Activated T-cell treated with anti-CD3 and anti-CD28 coated beads for 24 hours (primary cell): ENCODE measurements at places on chromosomes 5 and 9.

DNA sequence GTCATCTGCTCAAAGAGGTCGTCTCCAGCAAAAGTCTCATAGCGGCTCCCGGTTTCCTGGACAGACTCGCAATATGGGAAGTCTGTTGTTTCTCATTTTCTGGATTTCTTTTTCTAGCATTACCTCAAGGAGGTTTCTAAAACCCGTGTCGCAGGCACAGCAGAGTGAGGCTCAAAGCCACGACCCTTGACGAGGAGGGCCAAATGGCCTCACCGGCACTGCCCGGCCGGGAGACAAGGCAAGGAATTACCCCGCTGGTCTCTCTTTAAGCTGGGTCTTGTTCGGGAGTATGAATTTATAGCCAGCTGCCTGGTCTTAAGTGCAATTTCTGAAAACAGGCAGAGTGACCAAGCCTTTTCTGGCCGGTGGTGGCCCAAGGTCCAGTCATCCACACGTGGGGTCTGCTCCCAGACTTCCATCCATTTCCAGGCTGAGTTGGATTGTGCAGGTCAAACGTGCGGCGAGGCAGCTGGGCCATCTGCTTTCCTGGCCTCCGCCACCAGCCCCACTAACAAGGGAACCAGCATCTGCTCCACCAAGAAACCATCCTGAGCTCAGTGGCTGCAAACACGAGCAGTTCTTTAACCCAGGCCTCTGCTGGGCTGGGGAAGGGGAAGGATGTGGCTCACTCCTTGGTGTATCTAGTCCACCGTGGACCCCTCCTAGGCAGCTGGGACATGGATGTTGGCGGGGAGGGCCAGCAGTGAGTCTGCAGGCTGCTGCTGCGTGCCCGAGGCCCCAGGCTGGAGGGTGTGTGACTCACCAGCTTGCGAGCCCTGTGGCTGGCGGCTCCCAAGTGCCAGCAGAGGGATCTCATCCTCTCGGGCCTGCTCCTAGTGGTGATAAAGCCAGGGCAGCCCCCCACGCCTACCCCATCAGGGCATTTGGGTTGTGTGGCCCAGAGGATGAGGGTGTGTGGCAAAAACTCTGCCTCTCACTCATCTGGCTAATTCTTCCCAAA lies 55.6 kb upstream of the COL5A1 start:
- no peak for DNase-seq

DNA sequence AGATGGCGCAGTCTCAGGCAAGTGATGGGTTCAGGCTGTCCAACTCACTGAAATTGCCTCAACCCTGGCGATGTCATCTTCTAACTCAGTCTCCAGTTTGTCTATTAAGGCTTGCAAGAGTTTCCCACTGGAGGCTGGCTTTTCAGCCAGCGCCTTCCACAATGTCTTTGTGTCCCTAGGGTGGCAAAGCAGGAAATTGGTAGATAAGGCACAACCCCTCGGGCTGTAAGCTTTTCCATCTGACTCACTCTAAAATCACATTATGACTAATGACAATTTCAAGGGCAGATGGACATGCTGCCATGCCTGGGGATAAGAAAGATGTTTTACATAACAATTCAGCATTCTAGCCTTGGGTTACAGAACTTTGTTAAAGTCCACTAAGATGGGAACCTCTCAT lies 61.9 kb downstream of the MROH2B start:
- no peak for DNase-seq

- DNase-seq, result no peak
These were observed 21.9 kb downstream of the DIAPH1 start for GRCh38 chr5:141596867-141597266.

DNA sequence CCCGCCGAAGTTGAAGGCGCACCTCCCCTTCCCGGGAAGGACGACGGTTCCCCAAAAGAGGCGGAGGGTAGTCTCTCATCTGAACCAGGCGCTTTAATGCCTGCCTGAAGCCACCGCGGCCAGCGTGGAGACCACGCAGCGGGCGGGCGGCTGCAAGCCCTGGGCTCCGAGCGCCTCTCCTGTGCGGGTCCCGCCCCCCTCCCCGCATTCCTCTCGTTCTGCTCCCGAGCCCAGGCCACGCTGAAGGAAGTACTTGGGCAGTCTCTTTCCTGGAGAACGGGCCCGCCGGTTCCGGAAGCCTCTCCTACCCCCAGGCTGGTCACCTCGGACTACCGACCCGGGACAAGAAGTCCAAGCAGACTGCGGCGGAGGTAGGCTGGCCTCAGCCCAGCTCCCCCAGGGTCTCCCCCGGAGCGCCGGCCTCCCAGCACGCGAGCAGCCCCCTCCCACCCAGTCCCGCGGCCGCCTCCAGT lies 571 bp downstream of the PPIC start:
- no peak for DNase-seq

DNA sequence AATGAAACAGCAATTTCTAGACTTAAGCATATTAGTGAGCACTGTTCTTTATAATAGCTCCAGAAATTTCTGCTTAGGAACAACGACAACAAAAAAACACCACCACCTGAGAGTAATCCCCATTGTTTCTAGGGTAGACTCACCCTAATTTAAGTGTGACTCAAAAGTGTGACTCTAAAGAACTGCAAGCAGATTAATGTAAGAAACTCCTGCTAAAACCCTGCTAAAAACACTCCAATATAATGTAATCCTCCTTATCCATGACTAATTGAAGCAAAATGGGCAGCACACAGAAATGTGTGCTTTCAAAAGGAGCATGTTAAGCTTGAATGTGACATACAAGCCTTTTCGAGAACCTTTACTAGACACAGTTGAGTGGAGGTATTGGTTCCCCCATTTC lies 296.0 kb downstream of the EPB41L4A start:
- DNase-seq, result no peak

DNA sequence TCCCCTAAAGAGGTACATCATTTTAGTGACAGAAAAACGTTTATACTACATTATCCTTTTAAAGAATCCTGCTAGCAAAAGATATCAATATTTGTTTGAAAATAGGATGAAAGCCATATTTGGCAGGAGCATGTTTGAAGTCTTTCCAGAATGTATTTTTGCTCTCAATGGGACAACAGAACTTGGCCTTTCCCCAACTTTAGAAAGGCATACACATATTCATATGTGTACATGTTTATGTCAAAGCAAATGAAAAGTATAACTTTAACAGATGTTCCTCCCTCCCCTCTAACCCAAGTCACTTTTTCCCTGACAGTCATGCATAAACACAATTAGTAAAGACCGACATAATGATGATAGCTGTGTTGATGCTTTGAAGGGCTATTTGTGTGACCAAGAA lies 427.8 kb upstream of the CDH6 start:
- no peak for DNase-seq

GRCh38 chr5:63919763-63920478 lies 42.3 kb downstream of the HTR1A start:
- DNase-seq, result no peak

GRCh38 chr5:119945691-119946090 lies 316.3 kb downstream of the FAM170A start:
- no peak for DNase-seq

DNA sequence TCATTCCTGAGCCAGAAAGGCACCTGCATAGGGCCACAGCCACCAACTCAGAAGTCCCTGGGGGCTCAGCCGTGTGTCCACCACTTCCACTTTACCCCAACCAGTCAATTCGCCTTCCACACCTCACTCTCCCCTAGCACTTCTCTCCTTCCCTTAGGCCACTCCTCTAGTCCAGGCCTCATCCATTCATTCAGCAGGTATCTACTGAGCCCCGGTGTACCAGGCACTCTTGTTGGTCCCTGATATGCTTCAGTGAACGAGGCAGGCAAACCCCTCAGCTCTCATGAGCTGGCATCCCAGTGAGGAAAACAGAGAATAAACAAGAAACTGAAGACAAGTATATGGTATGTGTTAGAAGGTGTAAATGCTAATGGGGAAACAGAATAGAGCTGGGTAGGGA lies 28.7 kb downstream of the NDUFA8 start:
- no peak for DNase-seq

- DNase-seq, result no peak
These were observed 2168.1 kb downstream of the MAT2B start for GRCh38 chr5:165673499-165673898.

- DNase-seq, result no peak
These were observed 26.0 kb upstream of the GRIN3A start for GRCh38 chr9:101764472-101764871.

- DNase-seq, result no peak
These were observed 82.6 kb upstream of the GAS1 start for GRCh38 chr9:87029905-87030304.

- DNase-seq, result no peak
These were observed 18.5 kb upstream of the TIMD4 start for GRCh38 chr5:156981481-156981880.

DNA sequence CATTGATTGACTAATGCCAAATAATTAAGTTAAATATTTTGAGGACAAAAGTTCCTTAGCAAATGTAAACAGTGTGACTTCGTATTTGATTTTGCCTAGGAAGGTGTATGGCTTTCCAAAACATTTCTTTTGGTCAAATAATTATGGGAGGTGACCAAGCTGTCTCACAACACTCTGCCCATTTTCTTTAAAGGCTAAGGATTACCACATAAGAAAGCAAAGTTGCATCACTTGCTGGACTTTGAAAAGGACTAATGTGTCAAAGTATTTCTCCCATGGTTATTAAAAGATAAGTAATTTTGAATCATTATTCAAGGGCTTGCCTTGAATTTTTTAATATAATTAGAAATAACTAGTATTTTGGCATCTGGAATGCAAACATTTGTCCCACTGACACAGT lies 74.7 kb downstream of the HAPLN1 start:
- DNase-seq, result no peak

DNA sequence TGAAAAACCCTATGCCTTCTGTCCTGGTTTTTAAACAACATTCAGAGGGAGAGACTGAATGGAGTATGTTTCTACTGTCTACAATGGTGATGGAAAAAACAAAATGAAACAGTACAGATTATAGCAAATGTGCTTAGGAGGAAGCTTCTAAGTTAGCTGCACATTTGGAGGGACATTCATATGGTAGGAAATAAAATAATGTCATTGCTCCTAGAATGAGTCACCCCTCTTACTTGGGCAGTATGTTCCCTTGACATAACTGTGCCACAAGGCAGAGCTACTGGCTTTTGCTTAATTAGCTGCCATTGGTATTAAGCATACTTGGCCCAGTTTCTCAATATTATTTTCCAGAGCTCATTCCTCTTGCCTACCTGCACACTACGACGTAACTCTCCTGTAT lies 128.9 kb downstream of the GDNF start:
- no peak for DNase-seq

- no peak for DNase-seq
These were observed 151.7 kb downstream of the PIK3R1 start for GRCh38 chr5:68367287-68367686.

- no peak for DNase-seq
These were observed 51.8 kb downstream of the WDR36 start for GRCh38 chr5:111143910-111144309.

GRCh38 chr5:1183424-1184162 lies 17.8 kb upstream of the SLC6A19 start:
- DNase-seq, result no peak

DNA sequence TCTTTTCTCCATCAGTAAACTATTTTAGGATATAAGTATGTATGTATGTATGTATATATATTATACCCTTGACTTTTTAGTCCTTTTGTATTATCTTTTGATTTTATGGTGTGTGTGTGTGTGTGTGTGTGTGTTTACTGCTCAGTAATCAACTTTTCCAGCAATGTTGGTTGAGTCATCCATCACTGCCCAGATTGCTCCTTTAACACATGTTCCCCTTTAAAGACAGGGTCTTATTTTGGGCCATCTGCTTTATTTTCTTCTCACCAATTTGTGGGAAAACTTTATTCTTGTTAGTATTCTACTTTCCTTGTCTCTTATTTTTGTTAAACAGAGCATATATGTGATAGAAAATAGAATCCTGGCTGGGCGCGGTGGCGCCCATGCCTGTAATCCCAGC lies 28.1 kb downstream of the ANKRD33B start:
- DNase-seq, result no peak

DNA sequence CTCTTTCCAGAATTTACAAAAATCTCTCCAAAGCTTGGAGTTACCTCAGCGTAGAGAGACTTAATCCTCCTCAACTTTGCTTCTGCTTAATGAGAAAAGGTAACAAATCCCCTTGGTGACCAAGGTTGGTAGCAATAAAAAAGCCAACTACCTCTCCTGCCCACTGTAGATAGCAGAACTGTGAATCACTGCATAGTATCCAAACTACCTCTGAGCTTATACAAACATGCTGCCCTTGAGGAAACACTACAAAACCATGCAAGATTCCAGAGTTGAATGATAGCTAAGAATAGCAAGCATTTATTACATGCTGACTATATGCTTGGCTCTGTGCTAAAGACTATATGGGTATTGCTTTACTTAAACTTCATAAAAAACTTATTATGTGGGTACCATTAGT lies 2.8 kb upstream of the ADAMTS12 start:
- no peak for DNase-seq

DNA sequence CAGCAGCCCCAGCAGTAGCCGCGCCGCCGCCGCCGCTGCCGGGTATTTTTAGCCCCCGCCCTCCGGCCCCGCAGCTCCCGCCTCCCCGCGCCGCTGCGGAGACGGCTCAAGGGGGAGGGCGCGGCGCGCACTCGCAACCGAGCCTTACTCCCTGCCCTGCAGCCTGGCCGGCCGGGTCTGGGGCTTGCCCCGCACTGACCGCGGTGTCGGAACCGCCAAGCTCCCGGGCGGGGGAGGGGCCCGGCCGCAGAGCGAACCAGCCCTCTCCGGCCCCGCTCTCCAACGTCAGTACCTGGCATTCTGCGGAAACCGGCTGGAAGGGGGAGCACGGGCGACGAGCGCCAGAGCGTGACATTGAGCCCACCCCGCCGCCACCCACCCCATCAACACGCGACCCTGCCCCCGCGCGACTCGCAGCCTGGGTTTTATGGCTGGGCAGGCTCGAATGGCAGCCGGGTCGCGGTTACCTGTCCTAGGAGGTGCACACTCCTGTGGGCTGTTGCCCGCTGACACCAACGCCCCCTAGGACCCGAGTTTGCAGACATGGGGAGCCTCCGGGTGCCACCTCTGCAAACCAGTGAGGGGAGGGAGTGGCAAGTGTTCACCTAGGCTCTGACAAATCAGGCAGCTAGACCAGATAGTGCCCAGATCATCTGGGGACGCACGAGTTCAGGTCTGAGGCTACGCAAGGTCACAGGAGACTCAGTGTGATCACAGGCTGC lies at the start of gene ACSL6:
TSS of gene ACSL6 (minus strand) at position 37 of the 722 bp plus-strand sequence. CDS start 105 bp downstream, outside the sequence.
- no peak for DNase-seq

- no peak for DNase-seq
These were observed 159.6 kb downstream of the ACTL7B start for GRCh38 chr9:108696156-108696555.

DNA sequence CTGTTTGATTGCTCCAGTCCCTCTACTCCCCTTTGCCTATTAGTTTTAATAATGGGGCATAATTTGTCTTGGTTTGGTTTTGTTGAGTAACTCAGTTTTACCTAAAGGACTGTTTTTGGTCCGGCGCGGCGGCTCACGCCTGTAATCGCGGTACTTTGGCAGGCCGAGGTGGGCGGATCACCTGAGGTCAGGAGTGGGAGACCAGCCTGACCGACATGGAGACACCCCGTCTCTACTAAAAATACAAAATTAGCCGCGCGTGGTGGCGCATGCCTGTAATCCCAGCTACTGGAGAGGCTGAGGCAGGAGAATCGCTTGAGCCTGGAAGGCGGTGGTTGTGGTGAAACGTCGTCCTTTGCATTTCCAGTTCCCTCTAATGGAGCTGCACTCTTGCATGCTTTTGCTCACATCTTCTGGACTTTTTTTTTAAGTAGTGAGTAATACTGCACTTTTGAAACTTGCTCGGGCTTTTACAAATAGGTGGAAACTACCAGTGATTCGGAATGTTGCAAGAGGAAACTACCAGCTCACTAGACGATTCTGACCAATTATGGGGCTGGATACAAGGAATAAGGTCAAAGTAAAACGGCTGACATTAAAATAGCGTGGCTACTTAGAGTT lies 721 bp upstream of the MAML1 start:
- DNase-seq, result no peak
